ENCODE measurements at places on chromosomes 2 and 18. TPM values are rescaled to one million over a fixed set of nuclear protein-coding genes. Genes with fewer than 3 reads are reported as not detected.

The NPAS2 gene
- 10.7 TPM for total RNA-seq

The NAB1 gene
- 21.1 TPM for total RNA-seq

The RNF138 gene
- 184 TPM for total RNA-seq

The SALL3 gene
- total RNA-seq, result 0.33 TPM

The REG3G gene
- not detected for total RNA-seq

The IL1R1 gene
- 0.49 TPM for total RNA-seq

The VPS54 gene
- total RNA-seq, result 9.5 TPM

The RASGRP3 gene
- total RNA-seq, result 7.9 TPM

The PPP1R1C gene
- not detected for total RNA-seq

The GKN2 gene
- not detected for total RNA-seq

The MC5R gene
- total RNA-seq, result not detected

The CNRIP1 gene
- not detected for total RNA-seq

The MOGAT1 gene
- not detected for total RNA-seq

The OLA1 gene
- 38.1 TPM for total RNA-seq
